ENCODE measurements at places on chromosomes 6 and 20.

GRCh38 chr6:151475653-151476523 is 17.9 kb upstream of the CCDC170 start:
- peak; percentile 64 for DNase-seq

DNA sequence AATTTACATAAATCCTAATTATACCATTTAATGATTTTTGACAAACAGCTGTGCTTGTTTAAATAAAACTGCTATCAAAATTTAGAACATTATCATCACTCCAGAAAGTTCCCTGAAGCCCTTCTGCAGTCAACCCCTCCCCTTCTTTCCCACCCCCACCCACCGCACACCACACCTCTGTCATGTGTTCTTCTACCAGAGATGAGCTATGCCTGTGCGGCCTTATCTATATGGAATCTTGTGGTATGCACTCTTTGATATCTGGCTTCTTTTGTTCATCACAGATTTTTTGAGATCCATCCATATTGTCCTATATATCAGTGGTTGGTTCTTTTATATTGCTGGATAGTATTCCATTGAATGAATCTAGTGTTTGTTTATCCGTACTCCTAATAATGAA is 7.2 kb downstream of the MYLIP start:
- DNase-seq, result no peak

DNA sequence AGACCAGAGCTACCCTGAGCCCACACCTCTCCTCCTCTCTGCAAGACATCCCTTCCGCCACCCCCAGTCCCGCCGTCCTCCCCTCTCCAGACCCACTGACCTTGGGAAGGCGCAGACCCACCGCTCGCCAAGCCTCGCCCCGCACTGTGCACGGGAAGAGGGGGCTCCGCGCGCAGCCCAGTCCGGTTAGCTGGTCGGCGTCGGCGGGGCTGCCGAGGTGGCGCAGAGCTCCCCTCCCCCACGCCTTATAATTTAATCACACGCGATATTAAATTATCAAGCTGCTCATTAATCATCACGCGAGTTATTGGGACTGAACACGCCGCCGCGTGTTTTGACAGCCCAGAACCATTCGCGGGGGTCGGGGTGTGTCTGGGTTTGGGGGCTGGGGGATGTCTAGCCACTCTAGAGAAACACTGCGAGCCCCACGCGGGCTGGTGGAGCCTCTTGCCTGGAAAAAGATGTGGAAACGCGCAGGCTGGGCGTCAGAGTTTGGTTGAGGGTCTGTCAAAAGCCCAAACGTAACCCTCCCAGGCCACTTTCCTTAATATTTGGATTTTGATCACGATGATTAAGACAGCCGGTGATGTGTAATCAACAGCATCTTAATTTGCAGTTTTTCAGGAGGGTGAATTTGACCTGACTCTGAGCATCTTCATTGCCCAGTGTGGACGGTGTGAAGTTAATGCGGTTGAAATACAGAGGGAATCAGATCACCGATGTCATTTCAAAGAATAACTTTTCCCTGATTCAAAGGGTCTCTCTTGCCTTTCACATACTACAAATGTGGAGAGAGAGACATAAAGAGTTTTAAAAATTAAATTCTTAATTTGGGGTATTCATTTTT is at the start of gene LINC00237:
Gene LINC00237, minus strand, starts transcription at position 188 of the 847 bp plus-strand sequence.
- DNase-seq, result no peak

GRCh38 chr20:34256629-34257124 is 15.5 kb downstream of the ASIP start:
- no peak for DNase-seq
